Globus pallidus (tissue), 1 donor: ENCODE measurements at places on chromosomes 4 and X.
A peak's percentile ranks its signal among the peaks of the same experiment; 100 is the strongest.

GRCh38 chr4:186095406-186095805 is 9.1 kb upstream of the FAM149A start:
- DNase-seq = no peak

- DNase-seq = no peak
Measured at GRCh38 chrX:39384996-39385395, 583.7 kb downstream of the MID1IP1 start.

DNA sequence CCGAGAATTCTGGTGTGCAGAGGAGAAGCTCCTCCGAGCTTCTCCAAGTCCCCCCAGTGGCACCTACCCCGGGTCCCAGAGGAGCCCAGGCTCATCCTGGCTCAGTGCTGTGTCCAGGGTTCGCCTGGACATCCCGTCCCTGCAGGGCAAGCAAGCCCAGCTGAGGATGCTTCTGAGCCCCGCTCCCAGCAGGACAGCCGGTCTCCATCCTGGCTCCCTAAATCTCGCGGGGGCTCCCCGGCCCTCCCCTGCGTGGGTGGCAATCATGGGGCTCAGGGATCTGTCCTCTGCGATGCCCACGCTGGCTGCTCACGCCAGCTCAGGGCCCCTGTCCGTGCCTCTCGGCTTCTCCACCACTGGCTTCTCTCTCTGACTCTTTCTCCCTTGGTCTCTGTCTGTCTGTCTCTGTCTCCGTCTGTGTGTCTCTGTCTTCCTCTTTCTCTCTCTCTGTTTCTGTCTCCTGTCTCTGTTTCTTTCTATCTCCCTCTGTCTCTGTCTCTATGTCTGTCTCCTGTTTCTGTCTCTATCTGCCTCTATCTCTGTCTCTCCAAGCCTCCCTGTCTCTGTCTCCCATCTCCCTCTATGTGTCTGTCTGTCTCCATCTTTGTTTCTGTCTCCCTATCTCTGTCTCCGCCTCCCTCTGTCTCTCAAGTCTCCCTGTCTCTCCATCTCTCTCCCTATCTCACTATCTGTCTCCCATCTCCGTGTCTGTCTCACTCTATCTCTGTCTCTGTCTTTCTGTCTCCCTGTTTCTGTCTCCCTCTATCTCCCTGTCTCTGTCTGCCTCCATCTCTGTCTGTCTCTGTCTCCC is 27.8 kb upstream of the SLC25A6 start:
- no peak for DNase-seq

- DNase-seq = no peak
Measured at GRCh38 chr4:56859841-56860240, 38.3 kb upstream of the SPINK2 start.

GRCh38 chrX:69705818-69706217 is 89.9 kb downstream of the EDA start:
- no peak for DNase-seq

- no peak for DNase-seq
Measured at GRCh38 chr4:187069398-187069797, 345.7 kb upstream of the FAT1 start.

- no peak for DNase-seq
Measured at GRCh38 chr4:8071766-8072165, 86.8 kb downstream of the ABLIM2 start.

DNA sequence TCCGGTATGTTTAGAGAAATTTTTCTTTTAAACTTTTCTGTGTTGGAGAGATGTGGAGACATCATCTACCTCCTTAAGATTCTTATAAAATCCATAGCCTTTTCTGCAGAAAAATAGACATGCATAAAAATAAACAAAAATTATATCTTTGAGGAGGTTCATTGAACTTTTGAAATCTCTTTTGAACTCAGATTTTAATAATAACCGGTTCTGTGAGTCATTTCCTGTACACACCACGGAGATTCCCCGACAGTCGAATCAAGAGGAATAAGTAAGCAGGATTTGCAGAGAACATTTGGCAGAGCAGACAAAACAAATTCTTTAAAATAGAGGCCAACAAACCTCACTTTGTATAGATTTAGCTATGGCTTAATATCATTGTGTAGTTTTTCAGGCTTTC is 918.7 kb upstream of the POU3F4 start:
- no peak for DNase-seq

GRCh38 chr4:32858971-32859370 is 2138.8 kb downstream of the PCDH7 start:
- no peak for DNase-seq

GRCh38 chrX:120718969-120719368 is 89.1 kb upstream of the C1GALT1C1 start:
- DNase-seq = no peak

DNA sequence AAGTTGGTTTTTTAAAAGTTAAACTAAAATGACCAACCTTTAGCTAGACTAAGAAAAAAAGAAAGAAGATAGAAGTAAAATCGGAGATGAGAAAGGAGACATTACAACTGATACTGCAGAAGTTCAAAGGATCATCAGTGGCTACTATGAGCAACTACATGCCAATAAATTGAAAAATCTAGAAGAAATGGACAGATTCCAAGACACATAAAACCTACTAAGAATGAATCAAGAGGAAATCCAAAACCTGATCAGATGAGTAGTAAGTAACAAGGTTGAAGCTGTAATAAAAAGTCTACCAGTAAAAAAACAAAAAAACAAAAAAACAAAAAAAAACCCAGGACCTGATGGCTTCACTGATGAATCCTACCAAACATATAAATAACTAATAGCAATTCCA is 16.1 kb downstream of the IQCM start:
- DNase-seq = no peak

DNA sequence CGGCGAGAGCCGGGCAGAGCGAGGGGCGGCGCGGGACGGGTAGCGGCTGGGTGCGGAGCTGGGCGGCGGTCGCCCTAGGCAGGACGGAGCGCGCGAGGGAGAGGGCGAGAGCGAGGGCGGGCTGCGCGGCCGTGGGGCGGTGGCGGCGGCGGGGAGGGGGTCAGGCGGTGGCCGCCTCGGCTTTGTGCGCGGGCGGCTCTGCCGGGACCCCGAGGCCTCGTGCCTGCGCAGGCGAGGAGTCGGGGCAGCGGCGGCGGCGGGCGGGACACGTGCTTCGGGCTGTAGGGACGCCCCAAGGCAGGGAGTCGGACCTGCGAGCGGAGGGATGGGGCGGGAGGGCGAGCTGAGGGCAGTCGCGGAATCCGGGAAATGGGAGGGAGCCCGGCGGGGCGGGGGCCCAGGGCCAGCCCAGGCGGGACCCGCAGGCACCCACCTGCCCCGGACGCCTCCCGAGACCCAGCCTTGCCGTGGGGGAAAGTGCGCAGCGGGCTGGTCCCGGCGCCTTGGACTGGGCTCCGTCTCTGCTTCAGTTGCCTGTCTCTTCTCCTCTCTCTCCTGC is 465 bp downstream of the BMPR1B start:
- DNase-seq = peak; percentile 11

GRCh38 chr4:174686826-174687225 is 142.2 kb downstream of the GLRA3 start:
- DNase-seq = no peak

DNA sequence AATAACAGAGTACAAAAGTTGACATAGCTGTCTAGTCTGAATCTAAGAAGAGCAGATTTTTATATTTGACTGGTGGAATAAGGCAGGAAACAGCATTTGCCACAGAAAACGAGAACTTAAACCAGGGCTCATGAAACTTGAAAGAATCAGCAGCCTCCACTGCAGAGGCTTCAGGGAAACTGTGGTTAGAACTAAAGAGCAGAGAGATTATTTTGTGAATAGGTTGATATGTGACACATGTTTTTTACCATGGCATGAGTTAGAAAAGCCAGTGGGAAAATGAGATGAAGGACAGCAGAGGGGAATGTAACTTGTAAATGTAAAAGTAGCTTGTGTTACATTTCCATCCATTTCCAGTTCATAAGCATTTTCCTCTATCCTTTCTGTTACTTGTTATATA is 63.7 kb upstream of the CAMK2D start:
- peak; percentile 35 for DNase-seq

GRCh38 chr4:75705198-75705977 is 19.0 kb upstream of the USO1 start:
- DNase-seq = no peak

DNA sequence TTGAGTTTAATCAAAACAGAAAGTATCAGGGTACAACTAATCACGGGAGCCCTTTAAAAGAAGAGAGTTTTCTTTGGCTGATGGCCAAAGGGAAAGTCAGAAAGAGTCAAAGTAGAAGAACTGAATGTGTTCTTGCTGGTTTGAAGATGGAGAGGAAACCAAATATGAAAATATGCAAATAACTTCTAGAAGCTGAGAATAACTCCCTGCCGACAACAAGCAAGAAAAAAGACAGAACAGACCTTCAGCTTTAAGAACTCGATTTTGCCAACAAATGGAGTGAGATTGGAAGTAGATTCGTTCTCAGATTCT is 903.8 kb downstream of the STIM2 start:
- no peak for DNase-seq

DNA sequence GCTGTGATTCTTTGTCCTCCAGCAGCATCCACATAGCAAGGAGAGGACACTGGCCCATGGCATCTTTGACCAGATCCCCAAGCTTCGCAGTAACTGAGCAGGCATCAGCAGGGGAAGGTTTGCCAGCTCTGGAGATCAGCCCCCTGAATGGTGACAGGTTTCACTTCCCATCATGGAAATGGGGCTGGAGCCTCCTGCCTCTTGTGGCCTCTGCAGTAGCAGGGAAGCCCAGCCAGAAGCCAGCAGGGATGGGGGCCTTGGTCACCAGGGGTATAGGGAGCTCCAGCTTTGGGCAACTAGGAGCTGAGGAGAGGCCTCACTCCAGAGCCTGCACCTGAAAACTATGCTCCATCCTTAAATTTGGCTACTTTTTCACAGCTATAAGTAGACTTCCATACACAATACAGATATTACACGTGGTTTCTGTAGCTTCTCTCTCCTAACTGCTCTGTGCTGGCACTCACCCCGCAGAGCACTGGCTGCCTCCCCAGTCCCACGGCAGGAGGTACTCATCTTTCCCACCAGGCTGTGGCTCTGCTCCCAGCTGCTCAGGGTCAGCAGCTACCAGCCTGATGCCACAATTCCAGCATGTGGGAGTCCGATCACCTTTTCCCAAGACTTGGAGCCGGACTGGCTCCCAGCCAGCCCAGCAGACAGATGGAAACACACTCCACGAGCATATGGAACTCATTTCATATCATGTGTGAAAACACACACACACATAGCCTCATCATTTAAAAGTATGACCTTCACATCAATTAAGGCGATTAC is 2.8 kb downstream of the TMEM271 start:
- DNase-seq = no peak

- no peak for DNase-seq
Measured at GRCh38 chrX:121871122-121871521, 823.7 kb downstream of the GLUD2 start.

GRCh38 chrX:136203951-136204350 is 47.2 kb downstream of the MAP7D3 start:
- no peak for DNase-seq

GRCh38 chrX:37608156-37608555 is 36.7 kb downstream of the LANCL3 start:
- no peak for DNase-seq

DNA sequence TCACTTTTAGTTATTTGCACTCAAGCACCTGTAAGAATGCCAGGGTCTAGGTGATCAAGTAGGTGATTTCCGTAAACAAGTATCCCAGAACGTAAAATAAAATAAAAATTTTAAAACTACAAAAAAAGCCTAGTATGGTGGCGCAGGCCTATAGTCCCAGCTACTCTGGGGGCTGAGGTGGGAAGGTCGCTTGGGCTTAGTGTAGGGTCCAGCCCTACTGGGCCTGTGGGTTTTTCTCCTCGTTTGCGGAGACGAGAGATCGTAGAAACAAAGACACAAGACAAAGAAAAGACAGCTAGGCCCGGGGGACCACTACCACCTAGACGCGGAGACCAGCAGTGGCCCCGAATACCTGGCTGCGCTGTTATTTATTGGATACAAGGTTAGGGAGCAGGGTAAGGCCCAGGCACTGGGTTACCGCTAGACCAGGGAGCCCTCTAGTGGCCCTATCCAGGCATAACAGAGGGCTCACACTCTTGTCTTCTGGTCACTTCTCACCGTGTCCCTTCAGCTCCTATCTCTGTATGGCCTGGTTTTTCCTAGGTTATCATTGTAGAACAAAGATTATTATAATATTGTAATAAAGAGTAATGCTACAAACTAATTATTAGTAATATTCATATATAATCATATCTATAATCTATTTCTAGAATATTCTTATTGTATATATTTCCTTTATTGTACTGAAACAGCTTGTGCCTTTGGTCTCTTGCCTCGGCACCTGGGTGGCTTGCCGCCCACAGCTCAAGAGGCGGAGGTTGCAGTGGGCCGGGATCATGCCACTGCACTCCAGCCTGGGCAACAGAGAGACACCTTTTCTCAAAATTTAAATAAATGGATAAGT is 38.4 kb downstream of the SAGE1 start:
- peak; percentile 2 for DNase-seq

- DNase-seq = no peak
Measured at GRCh38 chrX:7117587-7117986, 29.9 kb upstream of the STS start.

- DNase-seq = no peak
Measured at GRCh38 chr4:61583696-61584095, 383.6 kb downstream of the ADGRL3 start.

- no peak for DNase-seq
Measured at GRCh38 chrX:36422368-36422767, 502.8 kb downstream of the CFAP47 start.

- DNase-seq = no peak
Measured at GRCh38 chr4:134777606-134778005, 576.0 kb upstream of the PABPC4L start.

DNA sequence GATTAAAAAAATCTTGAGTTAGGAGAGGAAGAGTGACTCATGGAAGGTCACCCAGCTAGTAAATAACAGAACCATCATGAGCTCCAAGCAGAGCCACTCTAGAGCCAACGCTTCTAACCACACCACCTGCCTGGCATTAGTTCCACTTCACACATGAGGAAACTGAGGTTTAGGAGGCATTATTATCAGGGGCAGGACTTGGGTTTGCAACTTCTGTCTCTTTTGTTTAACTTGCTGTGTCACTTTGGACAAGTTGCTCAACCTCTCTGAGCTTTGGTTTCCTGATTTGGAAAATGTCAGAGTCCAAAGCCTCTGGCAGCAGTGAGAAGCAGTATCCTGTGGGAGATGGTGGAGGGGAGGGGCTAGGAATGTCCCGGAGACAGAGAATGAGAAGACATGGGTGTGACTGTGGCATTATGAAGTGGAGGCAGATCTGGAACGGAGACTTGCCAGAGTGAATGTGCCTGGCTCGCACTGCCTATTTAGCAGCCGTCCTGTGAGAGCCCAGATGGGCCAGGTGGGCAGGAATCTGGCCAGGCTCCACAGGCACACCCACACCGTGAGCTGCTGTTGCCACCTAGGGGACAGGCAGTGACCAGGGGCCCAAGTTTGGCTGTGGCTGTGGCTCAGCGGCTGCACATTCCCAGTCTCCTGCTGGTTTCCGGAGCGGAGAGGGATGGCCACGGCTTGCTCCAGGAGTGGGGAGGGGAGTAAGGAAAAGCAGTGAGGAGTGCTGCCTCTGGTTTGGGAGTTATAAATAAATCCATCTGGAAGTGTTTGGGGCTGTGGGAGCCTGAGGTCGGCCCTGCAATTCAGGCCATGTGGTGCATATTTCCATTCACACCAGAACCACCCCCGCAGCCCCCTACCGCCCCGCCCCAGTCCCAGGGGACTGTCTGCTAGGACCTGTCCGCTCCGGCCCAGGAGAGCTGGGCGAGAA is 93.4 kb downstream of the NHSL2 start:
- no peak for DNase-seq

GRCh38 chrX:24448762-24449250 is 16.3 kb upstream of the PDK3 start:
- DNase-seq = no peak

GRCh38 chrX:148333989-148334388 is 166.4 kb upstream of the AFF2 start:
- no peak for DNase-seq

GRCh38 chrX:46204721-46205422 is 340.3 kb downstream of the ZNF674 start:
- DNase-seq = no peak
